Thymus (tissue), 14 donors: ENCODE measurements at places on chromosomes 16 and 17. TPM values are rescaled to one million over a fixed set of nuclear protein-coding genes. Genes with fewer than 3 reads are reported as not detected.

The TEKT5 gene
- 0.24 TPM for total RNA-seq

DNA sequence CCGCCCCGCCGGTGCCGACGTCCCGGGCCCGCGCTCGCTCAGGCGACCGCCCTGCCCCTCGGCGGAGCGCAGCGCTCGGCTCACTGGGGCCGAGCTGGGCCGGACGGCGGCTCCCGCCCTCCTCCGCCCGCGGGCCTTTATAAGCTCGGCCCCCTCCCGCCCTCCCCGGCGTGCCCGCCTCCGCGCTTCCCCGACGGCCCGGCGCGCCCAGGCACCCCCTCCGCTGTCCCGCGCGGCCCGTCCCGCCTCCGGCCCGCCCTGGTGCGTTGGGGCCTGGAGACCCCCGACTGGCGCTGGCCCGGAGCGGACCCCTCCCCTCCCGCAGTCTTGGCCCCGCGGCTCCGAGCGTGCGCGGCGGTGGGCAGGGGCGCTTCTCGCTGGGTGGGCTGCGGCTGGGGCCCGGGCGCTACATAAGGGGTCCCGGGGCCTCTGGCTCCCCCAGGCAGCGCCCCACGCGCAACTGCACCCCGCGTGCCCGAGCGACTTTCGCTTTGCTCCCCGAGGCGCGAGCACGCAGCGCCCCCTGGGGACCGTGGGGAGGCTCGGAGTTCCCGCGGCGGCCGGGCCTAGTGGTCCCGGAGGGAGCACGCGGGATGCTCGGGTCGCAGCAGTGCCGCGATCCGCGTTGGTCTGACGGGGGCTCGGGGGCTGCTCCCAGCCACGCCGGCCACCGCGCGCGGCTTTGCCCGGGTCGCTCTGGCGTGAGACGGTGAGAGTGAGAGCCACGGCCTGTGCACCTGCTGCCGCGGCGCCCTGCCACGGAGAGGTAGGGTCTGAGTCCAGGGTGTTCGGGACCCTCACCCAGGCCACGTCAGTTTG lies at the start of gene PIEZO1:
TSS of gene PIEZO1 (minus strand) at position 115 of the 819 bp plus-strand sequence. CDS start 256 bp downstream, outside the sequence.
- no peaks in the 10 kb centered on the region for H3K27me3 ChIP-seq
- peak within 1 kb of the TSS; percentile 85 for H3K4me3 ChIP-seq
- H3K4me1 ChIP-seq: peaks cover 58% of the 10 kb centered on the region
- peak; percentile 80 for DNase-seq
- H3K36me3 ChIP-seq: no peaks in the 10 kb centered on the region

GRCh38 chr16:87789437-87790291 lies 23.9 kb upstream of the KLHDC4 start:
- no peak overlapping the region for H3K27ac ChIP-seq
- no peak overlapping the region for H3K4me3 ChIP-seq
- H3K36me3 ChIP-seq: no peaks in the 10 kb centered on the region
- peaks cover 3% of the 10 kb centered on the region for H3K27me3 ChIP-seq
- no peaks in the 10 kb centered on the region for H3K4me1 ChIP-seq
- no peak for DNase-seq

- no peaks in the 10 kb centered on the region for H3K27me3 ChIP-seq
- H3K36me3 ChIP-seq: no peaks in the 10 kb centered on the region
- DNase-seq: no peak
- H3K4me1 ChIP-seq: peaks cover 3% of the 10 kb centered on the region
- H3K4me3 ChIP-seq: no peak overlapping the region
These were observed 206.7 kb downstream of the PARN start for GRCh38 chr16:14423344-14423743.

DNA sequence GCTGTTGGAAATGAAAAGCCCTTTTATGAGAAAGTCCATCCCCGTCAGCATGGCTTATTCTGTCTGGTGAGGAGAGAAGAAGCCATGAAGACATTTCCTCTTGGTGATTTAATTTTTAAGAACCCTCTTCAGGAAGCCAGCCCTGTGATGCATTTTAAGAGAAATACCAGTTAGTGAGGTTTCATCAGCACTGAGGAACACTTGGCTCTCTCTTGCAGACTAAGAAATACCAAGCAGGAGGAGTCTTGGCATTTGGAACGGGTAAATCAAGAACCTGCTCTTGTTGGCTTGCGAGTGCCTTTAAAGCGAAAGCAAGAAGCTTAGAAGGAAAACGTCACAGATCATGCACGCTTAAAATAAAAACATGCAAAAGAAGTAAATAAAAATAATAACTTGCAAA lies 17.5 kb downstream of the RAB11FIP3 start:
- no peak overlapping the region for H3K27ac ChIP-seq
- H3K4me3 ChIP-seq: no peak overlapping the region
- H3K27me3 ChIP-seq: no peaks in the 10 kb centered on the region
- H3K36me3 ChIP-seq: peaks cover 4% of the 10 kb centered on the region
- no peak for DNase-seq

The BEAN1 gene
- 0.05 TPM for total RNA-seq

GRCh38 chr16:6732166-6732565 lies 600.5 kb upstream of the RBFOX1 start:
- DNase-seq: no peak
- no peak overlapping the region for H3K4me3 ChIP-seq
- no peaks in the 10 kb centered on the region for H3K4me1 ChIP-seq
- H3K36me3 ChIP-seq: no peaks in the 10 kb centered on the region
- H3K27ac ChIP-seq: no peak overlapping the region
- H3K27me3 ChIP-seq: no peaks in the 10 kb centered on the region

The MFAP4 gene
- 21.4 TPM for total RNA-seq

The NPIPA8 gene
- total RNA-seq: 0.05 TPM

DNA sequence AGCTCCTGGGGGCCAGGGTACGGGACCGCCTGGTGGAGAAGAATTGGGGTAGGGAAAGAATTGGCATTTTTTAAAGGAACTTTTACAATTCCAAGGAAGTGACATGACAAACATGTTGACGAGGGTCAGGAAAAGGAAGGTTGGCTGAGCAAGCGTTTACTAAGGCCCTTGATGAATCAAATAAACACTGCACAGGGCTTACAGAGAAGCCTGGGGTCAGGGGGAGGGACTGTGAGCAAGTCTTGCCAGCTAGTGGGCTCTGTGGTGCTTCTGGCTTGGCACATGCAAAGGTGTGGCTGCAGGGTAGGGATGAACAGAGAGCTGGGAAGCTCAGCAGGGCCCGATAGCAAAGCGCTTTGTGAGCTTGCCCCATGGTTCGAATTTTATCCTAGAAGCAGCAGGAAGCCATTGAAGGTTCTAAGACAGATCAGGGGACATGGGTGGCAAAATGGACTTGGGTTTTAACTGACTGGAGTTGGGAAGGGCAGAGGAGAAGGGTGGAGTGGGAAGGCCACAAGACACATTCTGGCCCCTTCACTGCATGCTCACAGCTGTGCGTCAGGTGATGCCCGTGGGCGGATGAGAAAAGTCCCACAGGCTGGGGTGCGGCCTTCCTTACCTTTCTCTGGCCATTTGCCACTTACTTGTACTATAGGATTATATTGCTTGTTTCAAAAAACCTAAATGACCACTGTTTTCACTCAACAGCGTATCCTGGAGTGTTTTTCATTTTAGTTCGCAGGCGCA lies 117.8 kb downstream of the SOCS1 start:
- H3K36me3 ChIP-seq: peaks cover 8% of the 10 kb centered on the region
- no peak for DNase-seq
- no peaks in the 10 kb centered on the region for H3K27me3 ChIP-seq

GRCh38 chr16:57821149-57821971 lies 19.1 kb upstream of the KIFC3 start:
- H3K4me1 ChIP-seq: peaks cover 4% of the 10 kb centered on the region
- no peak overlapping the region for H3K4me3 ChIP-seq
- no peak overlapping the region for H3K27ac ChIP-seq
- no peak for DNase-seq
- no peaks in the 10 kb centered on the region for H3K27me3 ChIP-seq

GRCh38 chr17:75417054-75417580 lies 11.6 kb upstream of the GRB2 start:
- no peak overlapping the region for H3K27ac ChIP-seq
- H3K27me3 ChIP-seq: no peaks in the 10 kb centered on the region
